Stimulated activated CD8-positive, alpha-beta memory T cell treated with anti-CD3 and anti-CD28 coated beads, Interleukin-4, amount 100 ng/mL, for 1 hour (primary cell): ENCODE measurements at places on chromosomes 3 and 15.

GRCh38 chr3:64684715-64685261 is 3.0 kb downstream of the ADAMTS9 start:
- DNase-seq = no peak

GRCh38 chr3:43148033-43148432 is 42.2 kb upstream of the POMGNT2 start:
- no peak for DNase-seq

GRCh38 chr3:182585532-182586150 is 207.7 kb upstream of the ATP11B start:
- no peak for DNase-seq

DNA sequence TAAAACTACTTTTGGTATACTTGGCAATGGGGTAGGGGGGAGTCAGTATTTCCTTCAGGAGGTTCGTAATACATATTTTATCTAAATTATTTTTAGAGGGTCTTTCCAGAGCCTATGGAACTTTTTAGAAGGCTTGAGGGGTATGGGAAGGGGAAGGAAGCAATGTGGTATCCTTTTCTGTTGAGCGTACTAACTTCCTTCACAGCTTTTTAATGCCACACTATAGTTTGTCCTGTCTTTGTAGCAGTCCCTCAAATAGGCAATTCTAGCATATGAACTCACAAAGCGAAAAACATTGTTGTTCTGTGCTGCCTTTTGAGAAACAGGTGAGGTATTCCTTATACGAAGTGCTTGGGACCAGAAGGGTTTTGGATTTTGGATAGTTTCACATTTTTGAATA is 22.3 kb upstream of the P2RY13 start:
- DNase-seq = no peak

GRCh38 chr3:114686621-114687020 is 392.8 kb downstream of the TIGIT start:
- no peak for DNase-seq

- DNase-seq = no peak
These were observed 35.7 kb upstream of the GRAMD1C start for GRCh38 chr3:113802795-113803455.

GRCh38 chr3:171363202-171363601 is 97.0 kb downstream of the TNIK start:
- no peak for DNase-seq

- DNase-seq = no peak
These were observed 342.9 kb downstream of the CNTN3 start for GRCh38 chr3:74271541-74271940.

- no peak for DNase-seq
These were observed 20.0 kb downstream of the PRKCD start for GRCh38 chr3:53181024-53181371.

GRCh38 chr3:33170531-33170930 is 48.1 kb downstream of the SUSD5 start:
- no peak for DNase-seq

DNA sequence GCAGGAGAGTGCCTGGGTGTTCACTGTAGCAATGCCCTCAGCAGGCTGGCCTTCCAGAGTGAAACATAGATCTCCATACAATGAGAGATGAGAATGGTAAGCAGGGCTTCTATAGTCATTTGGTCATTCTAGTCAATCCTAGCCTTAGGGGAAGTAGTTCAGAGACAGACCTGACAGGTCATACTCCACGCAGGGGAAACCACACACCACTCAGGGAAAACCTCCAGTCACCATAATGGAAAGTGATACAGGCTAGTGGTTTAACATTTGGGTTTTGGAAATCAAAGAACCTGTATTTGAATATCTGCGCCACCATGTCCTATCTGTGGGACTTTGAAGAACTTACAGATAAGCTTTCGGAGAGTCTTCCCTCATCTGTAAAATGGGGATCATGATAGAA is 425.7 kb upstream of the PPP2R3A start:
- DNase-seq = no peak

DNA sequence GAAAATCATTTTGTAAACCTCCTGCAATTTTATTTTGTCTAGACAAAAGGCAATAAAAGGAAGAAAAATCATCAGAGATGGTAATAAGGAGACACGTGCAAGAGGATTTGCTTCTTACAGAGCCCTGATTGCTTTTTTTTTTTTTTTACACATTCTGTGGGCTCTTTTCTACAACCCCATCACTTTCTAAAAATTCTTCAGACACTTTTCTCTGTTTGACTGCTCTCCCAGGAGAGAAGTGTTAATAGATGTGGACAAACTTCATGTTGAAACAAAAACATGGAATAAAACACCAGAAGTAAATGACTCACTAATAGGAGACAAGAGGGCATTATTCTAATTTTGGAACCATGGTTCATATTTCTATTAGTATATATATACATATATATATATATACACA is 114.4 kb upstream of the TPRG1 start:
- DNase-seq = no peak

DNA sequence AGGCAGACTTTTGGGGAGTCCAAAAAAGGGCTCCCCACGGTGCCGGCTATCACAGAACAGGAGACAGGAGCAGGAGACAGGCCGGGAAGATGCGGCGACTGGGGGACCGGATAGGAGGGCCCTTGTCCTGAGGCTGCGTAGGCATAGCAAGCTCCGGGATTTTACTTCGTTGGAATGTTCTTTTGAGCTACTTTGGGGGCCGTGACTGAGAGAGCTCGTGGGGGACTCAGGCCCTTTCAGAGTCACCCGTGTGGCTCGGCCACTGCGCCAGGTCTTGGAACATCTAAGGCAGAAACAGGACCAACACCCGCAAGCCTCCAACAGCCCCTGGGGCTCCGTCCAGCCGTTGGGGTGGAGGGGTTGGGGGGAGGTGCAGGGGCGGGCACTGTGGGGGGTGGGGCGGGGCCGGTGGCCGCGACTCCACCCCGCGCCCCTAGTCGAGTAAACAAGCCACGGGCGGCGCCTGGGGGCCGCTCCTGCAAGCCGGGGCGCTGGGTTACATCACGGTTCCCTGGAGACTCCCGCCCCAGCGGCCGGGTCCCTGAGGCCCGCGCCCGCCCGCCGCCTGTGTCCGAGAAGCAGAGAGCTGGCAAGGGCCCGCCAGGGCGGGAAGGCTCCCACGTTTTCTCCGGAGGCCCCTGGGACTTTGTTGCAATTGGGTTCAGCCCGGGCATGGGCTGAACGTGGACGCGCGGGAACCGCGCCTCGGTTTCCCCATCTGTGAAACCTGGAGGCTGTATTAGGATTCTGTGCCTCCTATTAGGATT is 23.3 kb upstream of the C15orf39 start:
- DNase-seq = no peak

GRCh38 chr15:91393186-91393585 is 293.1 kb downstream of the SV2B start:
- no peak for DNase-seq

GRCh38 chr3:16993227-16993626 is 108.5 kb downstream of the PLCL2 start:
- DNase-seq = no peak

GRCh38 chr3:55491296-55491816 is 4.2 kb upstream of the WNT5A start:
- DNase-seq = no peak

DNA sequence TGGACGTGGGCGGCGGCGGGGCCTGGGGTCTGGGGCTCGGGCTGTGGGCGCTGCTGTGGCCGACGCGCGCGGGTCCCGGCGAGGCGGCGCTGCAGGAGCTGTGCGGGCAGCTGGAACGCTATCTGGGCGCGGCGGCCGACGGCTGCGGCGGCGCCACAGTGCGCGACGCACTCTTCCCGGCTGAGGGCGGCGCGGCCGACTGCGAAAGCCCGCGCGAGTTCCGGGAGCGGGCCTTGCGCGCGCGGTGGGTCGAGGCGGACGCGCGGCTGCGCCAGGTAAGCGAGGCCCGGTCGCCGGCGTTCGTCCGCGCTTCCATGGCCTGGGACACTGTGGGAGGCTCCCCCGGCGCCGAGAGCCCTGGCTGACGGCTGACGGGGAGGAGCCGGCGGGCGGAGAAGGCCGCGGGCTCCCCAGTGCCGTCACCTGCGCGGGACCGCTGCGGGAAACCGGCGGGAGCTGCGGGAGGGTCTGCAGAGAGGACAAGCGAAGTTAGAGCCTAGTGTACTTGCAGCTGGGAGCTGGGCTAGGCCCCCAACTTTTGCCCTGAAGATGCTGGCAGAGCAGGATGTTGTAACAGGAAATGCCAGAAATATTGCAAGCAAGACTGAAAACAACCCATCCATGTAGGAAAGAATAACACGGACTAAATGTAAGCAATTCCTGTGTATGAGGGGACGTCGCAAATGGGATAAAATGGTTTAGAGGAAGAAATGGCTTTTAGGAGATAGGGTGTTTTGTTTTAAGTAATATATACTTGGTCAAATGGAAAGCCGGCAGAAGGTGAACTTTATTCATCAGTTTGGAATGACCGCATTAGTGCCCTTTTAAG is 847 bp downstream of the WHAMM start:
- no peak for DNase-seq

DNA sequence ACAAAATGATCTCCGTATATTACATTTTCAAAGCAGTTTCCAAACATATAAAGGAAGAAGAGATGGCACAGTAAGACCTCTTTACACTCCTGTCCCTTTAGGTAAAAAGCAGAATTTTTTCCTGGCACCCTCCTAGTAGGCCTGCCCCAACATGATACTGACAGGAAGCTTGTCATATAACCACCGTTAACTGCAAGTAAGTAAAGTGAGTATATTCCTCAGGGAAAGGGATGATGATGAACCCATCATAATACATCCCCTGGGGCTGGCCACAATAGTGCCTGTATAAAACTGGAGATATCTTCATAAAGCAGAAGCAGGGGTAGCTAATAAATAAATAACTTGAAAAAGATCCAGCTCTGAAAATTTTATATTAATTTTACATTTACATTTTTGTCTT is 893.0 kb downstream of the DIPK2A start:
- no peak for DNase-seq

DNA sequence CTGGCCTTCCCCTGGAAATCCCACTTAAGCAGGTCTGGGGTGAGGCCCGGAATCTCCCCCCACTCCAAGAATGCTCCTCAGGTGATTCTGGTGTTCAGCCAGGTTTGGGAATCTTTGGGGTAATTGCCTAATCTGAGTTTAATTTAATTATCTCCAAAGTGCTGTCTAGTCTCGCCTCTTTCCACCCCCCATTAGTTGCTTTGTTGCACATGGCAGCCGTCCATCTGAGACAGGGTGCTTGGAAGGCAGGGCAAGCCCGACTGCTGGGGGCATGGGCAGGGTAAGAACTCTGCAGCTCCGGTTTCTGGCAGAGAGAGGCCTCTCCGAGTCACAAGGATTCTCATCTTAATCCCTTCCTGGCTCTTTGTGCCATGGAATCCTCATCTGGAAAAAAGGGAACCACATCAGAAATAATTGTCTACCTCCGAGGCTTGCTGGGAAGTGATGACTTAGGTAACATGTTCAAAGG is 15.0 kb downstream of the IL17RD start:
- no peak for DNase-seq

DNA sequence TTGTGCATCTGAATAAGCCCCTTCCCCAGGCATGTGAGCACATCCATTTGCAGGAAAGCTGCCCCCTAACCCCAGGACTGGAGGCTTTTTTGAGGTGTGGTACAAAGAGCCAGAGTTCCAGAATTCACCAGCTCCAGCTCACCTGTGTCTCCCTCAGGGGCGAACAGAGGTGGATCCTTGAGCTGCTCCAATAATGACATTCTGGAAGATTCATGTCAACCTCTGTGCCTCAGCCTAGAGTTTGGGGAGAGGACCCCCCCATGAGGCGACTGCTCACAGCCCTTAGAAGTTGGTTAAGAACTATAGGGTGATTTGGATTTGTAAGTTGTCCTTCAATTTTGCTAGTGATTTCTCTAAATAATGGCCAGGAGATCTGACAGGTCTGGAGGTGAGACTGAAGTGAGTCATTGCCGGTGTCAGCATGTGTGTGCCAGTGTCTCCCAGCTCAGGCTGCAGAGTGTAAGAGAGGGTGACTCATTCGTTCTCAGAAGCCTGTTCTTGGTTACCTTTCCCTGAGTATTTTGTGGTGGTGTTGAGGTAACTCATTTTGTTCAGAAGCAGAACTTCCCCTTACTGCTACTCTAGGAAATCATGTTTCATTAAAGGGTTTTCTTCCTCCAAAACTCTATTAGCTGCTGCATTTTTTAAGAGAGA is 136.9 kb upstream of the TOPAZ1 start:
- DNase-seq = no peak

DNA sequence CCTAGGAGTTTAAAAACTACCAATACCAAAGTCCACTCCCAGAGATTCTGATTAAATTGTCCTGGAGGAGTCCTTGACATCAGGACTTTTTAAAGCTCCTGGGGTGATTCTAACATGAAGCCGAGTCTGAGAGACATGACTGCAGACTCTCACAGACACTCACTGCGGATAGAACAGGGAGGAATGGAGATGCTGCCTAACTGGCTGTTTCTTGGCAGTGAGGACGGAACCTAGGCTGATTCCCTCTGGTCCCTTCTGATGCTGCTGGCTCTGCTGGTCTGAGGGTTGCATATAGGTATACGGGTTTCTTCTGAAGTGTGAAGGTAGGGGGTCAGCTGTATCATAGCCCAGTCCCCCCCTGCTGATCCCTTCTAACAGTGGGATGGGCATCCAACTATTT is 1.3 kb upstream of the HRG start:
- no peak for DNase-seq

GRCh38 chr15:52109559-52110451 is 2.8 kb downstream of the BCL2L10 start:
- DNase-seq = no peak

DNA sequence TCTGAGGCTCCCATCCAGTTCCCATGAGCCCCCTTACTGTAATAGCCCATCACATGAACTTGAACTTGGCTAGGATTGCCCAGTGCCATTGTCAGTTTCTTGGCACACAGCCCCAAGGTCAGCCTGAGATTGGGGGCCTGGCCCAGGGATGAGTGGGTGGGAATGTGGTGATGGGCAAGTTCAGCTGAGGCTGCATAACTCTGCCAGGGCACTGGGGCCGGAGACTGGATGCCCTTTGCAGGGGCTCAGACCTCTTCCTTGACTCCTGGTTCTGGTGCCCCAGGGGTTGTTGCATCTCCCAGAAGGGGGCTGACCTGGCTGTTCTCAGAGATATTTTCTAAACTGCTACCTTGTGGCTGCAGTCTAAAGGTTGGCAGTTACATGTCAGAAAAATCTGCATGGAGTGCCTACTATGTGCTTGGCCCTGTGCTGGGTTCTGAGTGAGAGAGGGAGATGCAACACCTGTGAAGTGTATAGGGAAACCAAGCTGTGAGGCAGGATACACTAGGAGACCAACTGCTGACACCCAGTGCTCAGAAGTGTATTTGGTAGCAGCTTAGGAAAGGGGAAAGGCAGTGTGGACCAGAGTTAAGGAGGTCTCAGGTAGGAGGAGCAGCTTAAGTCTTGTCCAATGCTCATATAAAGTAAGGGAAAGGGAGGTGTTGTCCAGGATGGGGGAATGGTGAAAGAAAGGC is 74.8 kb upstream of the PRR23C start:
- no peak for DNase-seq

GRCh38 chr3:43852066-43852465 is 161.3 kb downstream of the ABHD5 start:
- no peak for DNase-seq

- DNase-seq = no peak
These were observed 31.0 kb upstream of the ZCWPW2 start for GRCh38 chr3:28317438-28318022.
